ENCODE measurements at places on chromosomes 6 and 20.

DNA sequence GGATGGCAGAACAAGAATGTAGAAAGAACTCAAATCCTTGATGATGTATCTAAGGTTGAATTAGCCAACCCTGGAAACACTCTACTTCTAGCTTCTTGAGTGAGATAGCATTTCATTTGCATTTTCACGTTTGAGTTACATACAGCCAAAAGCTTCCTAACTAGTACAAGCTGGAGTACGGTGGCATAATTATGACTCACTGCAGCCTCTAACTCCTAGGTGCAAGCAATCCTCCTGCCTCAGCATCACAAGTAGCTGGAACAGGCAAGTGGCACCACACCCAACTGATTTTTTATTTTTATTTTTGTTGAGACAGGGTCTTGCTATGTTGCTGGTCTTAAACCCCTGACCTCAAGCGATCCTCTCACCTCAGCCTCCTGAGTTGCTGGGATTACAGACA lies 36.5 kb upstream of the STK35 start:
- DNase-seq, result no peak

- DNase-seq, result no peak
Measured at GRCh38 chr20:35837577-35838195, 65.9 kb downstream of the PHF20 start.

DNA sequence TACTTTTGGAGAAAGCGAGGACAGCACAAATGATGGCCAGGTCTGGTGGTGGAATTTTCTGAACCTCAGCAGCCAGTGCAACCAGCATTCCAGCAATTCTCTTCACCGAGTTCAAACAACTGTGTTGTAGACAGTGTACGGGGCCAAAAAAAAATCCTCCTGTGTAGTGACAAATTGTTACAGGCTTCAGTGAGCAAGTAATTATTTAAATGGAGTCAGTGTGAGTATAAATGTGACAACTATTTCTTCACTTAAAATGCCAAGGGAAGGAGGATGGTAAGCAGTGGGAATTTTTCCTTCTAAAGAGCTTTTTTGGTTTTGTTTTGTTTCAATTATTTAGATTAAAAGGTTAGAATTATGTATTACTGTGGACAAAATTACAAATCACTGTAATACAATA lies 154.1 kb downstream of the TMEM242 start:
- DNase-seq, result no peak

DNA sequence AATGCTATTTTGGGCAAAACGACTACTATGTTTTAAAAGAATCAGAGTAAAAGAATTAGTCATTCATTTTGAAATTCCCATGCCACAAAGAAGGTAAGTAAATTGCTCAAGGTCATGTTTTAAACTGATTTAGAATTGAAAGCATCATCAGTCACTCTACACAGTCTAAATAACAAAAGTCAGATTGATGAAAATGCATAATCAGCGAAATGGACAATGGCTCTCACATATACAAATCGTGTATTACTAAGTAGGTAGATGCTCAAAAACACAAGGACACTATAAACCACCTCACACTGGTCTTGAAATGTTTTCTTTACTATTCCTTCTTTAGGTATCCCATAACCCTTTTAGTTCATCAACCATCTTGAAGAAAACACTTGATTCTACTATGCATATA lies 135.4 kb downstream of the OPN5 start:
- no peak for DNase-seq

DNA sequence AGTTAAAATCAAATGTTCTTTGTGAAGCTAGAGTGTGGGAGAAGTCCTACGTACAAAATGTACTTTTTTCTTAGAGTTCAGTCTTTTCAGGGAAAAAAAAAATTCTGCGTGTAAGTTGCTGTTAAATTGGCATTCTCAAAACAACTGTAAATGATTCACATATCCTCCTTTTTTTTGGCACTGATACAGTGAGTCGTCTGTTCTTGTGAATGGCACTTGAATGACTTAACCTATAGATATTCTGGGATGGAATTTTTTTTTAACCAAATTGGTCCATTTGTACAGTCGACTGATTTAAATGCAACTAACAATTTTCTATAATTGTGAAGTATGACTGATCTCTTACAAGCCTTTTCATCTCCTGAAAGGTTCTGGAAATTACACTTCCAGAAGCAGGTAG lies 5.5 kb upstream of the JAG1 start:
- no peak for DNase-seq

DNA sequence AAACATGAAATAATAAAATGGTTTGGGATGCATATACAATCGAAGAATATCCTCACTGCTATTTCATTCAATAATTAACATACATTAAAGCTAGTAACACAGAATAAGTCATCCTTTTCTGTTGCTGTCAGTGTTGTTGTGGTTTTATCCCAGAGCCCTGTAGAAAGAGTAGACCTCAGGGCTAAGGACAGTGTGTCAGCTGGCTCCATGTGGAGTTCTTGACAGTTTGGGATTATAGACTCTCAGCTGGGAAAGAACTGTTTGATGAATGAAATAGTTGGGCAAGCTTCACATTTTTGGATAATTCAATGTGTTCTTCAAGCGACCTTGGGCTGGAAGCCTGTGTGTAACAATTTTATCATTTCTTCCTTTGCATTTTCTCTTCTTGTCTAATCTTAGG lies 10.1 kb downstream of the UTRN start:
- no peak for DNase-seq

All from activated naive CD4-positive, alpha-beta T cell treated with anti-CD3 and anti-CD28 coated beads, Interleukin-2, amount 50 U/mL, for 16 hours (primary cell).